ENCODE measurements at places on chromosomes 1 and 21.

- no peak for DNase-seq
Measured at GRCh38 chr1:24963099-24963872, 33.2 kb upstream of the RUNX3 start.

- no peak for DNase-seq
Measured at GRCh38 chr1:200670242-200671118, 773 bp upstream of the DDX59 start.

- DNase-seq: no peak
Measured at GRCh38 chr1:208536212-208536611, 292.0 kb upstream of the PLXNA2 start.

DNA sequence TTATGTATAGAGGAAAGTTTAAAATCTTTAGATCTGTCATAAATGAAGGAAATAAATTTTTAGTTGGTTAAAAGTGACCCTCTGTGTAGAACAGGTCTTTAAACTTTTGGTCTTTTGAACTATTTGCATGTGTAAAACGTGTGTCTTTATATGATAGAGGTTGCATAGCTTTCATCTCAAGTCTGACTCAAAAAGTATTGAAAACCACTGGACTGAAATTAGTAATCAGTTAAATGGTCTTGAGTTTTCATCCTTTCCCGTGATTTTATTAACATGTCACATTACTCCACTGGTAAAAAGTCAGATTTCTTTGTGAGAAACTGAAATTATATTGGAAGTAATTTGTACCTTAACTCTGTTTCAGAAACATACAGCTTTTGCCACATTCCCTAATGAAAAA is 1.8 kb downstream of the RNPC3 start:
- no peak for DNase-seq

DNA sequence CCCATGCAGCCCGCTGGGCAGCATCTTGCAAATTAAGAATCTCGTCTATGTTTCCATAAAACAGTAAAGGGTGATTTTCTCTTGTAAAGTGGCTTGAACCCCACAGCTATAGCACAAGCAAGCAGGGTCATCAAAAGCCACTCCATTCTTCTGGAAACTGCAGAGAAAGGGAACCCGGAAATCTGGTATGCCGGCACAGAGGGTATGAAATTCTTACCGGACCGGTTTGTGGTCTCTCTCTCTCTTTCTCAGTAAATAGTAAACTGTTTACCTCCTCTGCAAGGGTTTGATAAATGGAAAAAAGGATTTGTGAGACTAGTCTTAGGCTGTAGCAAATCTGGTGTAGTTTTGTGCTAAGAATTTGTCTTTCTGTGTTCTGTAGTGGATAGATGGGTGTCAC is 2.7 kb upstream of the ADSS2 start:
- no peak for DNase-seq

GRCh38 chr1:56025942-56026341 is 553.4 kb downstream of the PLPP3 start:
- DNase-seq: no peak

- DNase-seq: no peak
Measured at GRCh38 chr1:1861339-1861730, 29.6 kb downstream of the GNB1 start.

GRCh38 chr1:225809842-225810578 is at the start of gene EPHX1:
EPHX1 (plus strand) TSS chr1:225810124; CDS start chr1:225828730, 18,606 bp downstream.
- peak; percentile 96 for DNase-seq

GRCh38 chr21:31493350-31493880 is 149.4 kb upstream of the TIAM1 start:
- DNase-seq: no peak

DNA sequence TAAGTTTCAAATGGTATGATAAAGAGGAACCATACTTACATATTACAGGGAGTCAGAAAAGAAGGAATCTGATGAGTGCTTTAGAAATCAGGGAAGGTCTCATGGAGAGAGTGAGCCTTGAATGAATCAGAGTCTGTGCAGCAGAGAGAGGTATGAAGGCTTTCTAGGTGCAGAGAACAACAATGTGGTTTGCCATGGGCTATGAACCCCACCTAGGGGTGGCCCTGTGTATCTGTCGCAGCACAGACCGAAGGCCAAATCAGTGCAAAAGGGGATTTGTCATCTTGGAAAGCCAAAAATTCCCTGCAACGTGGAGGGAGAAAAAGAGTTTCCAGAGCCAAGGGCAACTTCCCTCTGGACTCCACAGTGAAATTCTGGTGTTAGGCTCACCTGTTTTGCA is 3.5 kb downstream of the PAPPA2 start:
- DNase-seq: no peak

- DNase-seq: no peak
Measured at GRCh38 chr1:9425859-9426258, 113.4 kb upstream of the SLC25A33 start.

DNA sequence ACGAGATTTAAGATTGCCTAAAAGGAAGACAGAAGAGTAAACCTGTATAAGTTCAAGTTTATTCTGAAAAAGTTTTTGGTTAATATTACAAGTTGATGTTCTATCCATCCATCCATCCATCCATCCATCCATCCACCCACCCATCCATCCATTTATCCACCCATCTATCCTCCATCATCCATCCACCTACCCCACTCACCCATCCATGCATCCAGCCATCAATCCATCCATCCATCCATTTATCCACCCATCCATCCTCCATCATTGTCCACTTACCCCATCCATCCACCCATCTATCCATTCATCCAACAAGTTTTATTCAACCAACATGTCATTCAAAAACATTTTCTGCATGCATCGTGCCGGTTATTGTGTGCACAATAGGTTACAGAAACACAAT is 89.3 kb downstream of the ZBTB18 start:
- DNase-seq: no peak
